ENCODE measurements at places on chromosomes 2 and 18.

DNA sequence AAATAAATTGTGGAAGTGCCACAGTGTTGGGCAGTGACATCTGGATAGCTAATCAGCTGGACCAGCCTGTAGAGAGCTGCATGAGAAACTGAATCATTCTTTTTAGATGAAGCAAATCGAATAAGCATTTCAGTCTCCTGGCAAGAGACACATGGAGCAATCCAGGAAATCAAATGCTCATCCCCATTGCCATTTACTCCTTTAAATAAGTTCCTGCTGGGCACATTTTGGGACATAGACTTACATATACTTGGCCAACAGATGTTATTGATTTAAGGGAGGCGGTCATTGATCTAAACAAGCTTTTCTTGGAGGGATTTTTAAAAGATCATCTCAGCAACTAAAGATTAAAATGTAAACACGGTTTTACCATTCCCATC, 307.1 kb downstream of the STK39 start:
- no peak for DNase-seq

DNA sequence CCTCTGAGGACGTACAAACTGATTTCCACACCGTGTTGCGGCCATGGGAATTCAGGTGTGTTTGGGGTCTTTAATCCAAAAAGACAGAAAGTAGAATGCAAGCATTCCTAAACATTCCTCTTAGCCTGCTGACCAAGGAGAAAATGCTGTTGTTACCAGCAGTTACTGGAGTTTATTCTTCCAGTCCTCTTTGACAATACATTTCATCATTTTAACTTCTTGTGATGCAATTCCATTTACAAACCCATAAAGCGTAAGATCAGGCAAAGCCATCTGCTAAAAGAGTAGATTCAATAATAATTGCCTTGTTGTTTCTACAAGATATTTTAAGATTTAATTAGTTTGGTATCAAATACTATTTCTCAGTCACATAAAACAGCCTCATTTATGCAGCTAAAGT, 32.7 kb downstream of the SPIRE1 start:
- no peak for DNase-seq

DNA sequence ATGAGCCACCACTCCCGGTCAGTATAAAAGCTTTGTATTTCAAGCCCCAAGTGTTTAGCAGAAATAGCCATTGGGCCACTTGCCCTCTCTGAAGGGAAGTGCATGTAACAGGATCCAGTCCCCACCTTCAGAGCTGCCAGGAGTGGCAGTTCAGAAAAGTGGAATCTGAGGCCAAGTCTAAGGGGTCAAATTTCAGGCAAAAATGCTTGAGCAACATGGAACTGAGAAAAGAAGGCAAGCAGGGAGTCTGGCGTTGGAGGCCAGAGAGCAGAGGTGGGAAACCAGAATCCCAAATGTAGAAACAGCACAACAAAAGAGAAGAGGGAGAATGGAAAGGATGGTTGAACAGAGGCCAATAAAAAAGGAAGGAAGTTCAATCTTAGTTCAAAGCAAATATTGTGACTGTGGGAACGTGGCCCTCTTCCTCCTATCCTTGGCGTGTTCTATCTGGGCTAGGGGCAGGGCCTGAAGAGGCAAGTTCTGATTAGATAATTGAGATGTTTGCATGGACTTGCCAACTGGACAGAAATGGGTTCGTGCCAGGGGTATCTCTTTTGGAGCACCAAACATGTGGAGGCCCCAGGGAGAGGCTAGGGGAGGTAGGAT, 102.2 kb downstream of the AP1S3 start:
- DNase-seq, result no peak

- DNase-seq, result no peak
Observed at GRCh38 chr18:39806525-39806924, 2148.5 kb upstream of the PIK3C3 start.

- no peak for DNase-seq
Observed at GRCh38 chr18:49884959-49885358, 71.6 kb upstream of the ACAA2 start.

DNA sequence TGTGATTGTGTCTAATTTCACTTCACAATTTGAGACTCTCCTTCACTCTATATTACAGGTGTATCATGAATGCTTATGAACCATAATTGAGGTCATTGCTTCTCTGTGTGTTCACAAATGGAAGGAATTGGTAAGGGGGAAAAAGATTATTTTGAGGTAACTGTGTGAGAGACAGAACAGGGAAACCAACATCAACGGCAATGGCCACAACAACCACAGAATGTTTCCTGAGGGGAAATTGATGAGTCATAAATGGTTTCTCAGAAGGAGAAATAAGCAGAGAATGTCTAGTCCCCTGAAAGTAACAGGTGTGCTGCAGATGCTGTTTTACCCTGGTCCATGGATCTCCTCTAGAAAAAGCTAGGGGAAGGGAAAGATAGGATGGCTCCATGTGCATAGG, 361.2 kb upstream of the GALNT5 start:
- no peak for DNase-seq

- DNase-seq, result no peak
Observed at GRCh38 chr18:77517901-77518300, 268.3 kb downstream of the GALR1 start.

- DNase-seq, result no peak
Observed at GRCh38 chr2:237407700-237408099, 6.3 kb downstream of the COL6A3 start.

GRCh38 chr18:60826346-60826745, 453.8 kb upstream of the MC4R start:
- no peak for DNase-seq

DNA sequence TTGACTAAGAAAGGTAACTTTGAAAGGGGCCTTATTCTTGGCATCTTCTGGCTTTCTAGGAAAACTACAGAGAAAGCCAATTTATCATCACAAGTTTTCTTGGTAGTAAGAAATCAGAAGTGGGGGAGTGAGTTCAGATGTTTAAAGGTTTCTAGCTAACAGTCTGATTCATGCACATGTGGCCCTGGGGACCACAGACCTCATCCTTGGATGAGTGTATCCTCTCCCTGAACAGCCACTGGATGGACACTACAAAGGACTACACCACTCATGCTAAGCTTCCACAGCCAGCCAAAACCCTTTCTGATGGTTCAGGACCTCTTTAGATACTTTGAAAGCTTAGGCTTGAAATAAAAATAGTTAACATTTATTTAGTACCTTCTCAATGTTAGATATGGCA, 218.3 kb upstream of the STK17B start:
- no peak for DNase-seq

DNA sequence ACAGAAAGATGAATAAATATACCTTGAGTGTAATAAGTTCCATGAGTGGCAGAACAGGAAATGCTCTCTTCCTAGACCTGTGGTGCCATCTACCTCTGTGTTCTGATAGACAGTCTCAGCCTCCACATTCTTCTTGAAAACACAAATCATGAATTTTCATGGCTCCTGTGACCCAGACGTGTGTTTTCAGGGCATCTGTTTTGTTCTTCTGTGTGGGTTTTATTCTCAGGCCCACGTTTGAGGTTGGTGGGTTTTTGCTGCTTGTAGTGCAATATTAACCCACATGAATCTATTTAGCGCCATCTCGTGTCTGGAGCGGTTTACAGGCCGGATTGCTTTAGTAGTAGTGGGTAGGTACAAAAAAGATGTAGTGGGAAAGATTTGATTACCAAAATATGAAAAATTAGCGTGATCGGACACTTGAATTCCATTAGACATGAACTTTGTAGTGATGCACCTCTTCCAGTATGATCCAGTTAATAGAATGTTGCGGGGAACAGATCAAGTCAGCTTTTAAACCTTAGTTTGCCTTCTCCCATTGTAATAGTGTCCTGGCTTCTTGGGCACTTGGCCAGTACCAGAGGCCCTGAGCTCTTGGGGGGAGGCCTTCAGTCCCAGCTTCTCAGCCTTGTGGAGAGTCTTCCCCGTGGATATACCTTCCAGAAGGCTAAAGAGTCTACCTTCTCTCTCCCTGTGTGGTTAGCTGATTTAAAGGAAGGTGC, 256.5 kb downstream of the TPGS2 start:
- no peak for DNase-seq

- no peak for DNase-seq
Observed at GRCh38 chr2:174760845-174761473, 3.3 kb downstream of the CHRNA1 start.

GRCh38 chr2:42794271-42795046, 2.1 kb upstream of the HAAO start:
- no peak for DNase-seq

DNA sequence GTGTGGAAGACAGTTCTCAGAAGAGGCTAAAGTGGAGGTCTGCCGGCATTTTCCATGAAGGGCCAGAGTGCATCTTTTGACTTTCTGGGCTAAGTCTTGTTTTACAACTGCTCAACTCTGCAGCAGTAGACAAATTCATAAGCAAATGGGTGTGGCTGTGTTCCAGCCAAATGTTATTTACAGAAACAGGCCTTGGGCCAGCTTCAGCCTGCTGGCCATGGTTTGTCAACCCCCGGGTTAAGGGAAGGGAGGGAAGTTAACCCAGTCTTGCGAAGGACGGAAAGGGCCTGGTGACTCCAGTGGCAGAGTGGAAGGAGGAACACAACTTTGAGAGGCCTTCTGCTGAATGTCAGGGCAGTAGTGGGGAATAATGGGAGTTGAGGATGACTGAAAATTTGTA, 34.3 kb upstream of the NCKAP5 start:
- DNase-seq, result no peak

- DNase-seq, result no peak
Observed at GRCh38 chr2:220956429-220956828, 615.7 kb downstream of the EPHA4 start.

DNA sequence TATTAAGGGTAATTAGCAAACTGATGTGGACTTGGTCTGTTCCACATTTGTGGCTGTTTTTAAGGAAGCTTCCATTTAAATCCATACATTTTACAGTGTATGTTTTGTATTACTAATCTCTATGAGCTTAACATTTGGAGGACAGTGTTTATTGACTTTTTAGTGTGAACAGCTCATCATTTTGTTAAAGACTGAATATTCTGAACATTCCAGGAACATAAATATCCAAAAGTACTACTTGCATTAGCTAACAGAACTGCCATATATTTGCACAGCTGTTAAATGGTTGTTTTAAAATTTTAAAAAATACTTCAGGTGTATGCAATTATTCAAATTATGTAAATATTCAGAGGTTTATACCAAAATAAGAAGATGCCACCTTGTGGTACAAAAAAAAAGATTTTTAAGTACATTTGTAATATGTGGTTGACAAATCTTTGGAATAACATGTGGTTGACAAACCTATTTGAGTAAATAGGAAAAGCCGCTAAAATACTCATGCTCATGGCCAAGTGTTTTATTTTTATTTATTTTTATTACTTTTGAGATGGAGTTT, 439.7 kb upstream of the FANCL start:
- DNase-seq, result no peak

GRCh38 chr2:70985283-70985688, 6.9 kb downstream of the ANKRD53 start:
- DNase-seq, result no peak

- no peak for DNase-seq
Observed at GRCh38 chr2:45272549-45273265, 263.5 kb upstream of the SIX2 start.

DNA sequence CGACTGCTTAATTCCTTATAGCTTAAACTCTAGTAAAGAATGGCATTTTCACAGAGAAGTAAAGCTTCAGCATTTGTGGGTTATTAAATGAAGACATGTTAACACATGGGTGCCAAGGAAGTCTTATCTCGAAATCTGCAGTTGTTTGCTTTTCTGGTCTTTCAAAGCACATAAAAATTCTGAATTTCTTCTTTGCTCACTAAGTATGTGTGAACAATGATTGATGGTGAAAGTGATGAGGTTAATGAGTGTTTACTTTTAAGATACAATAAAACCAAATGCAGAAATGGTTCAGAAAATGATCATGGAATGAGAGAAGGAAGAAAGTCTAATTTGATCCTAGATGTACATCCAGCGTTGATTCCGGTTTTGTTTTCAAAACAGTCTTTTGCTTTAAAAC, 234.6 kb upstream of the RAB12 start:
- no peak for DNase-seq

- DNase-seq, result no peak
Observed at GRCh38 chr2:241228081-241228859, 39.8 kb downstream of the ANO7 start.

DNA sequence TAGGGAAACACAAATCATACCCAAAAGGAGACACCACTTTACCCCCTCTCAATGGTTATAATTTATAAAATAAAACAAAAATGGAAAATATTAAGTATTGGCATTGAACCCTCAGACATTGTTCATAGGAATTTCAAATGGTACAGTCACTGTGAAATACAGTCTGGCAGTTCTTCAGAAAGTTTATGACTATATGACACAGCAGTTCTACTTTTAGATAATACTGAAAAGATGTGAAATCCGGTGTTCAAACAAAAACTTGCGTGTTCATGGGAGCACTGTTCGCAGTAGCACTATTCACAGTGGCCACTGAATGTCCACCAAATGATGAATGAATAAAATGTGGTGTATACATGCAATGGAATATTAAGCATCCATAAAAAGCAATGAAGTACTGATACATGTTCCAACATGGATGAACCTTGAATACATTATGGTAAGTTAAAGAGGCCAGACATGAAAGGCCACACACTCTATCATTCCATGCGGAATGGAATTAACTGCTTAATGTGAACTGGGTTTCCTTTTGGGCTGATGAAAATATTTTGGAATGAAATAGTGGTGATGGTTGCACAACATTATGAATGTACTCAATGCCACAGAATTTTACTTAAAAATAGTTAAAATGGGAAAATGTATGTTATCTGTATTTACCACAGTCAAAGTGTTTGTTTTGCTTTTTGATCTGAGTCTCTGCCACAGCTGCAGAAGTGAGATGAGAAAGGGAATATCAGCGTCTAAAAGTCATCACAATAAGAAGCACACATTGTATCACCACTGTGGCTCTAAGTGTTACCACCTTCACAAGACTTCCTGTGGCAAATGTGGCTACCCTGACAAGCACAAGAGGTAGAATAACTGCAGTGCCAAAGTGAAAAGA, 864.6 kb downstream of the SUCLG1 start:
- DNase-seq, result no peak

- no peak for DNase-seq
Observed at GRCh38 chr2:62964671-62965070, 86.0 kb upstream of the OTX1 start.

DNA sequence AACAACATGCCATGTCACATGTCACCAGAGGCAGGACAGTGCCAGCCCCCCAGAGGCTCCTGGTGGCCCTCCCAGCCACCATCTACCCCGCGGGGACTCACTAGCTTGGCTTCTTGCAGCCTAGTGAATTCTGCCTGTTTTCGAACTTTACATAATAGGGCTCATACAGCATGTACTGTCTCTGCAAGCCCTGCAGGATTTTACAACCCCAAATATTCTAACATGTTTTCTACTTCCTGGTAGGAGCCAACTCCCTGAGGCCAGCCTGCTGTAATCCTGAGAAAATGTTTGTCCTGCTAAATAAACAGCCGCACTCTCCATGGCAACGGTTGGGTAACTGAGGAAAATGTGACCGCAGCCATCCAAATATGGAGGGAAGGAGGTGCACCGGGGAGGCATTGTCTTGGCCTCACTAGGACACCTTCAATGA, 2.7 kb downstream of the PER2 start:
- no peak for DNase-seq

GRCh38 chr2:44620189-44620990, 258.6 kb downstream of the CAMKMT start:
- no peak for DNase-seq

All from stimulated activated CD8-positive, alpha-beta memory T cell treated with anti-CD3 and anti-CD28 coated beads, Interleukin-7, amount 100 ng/mL, for 4 hours (primary cell).